Tibial artery (tissue), 4 donors: ENCODE measurements at places on chromosomes 5 and 9.
A peak's percentile ranks its signal among the peaks of the same experiment; 100 is the strongest.

DNA sequence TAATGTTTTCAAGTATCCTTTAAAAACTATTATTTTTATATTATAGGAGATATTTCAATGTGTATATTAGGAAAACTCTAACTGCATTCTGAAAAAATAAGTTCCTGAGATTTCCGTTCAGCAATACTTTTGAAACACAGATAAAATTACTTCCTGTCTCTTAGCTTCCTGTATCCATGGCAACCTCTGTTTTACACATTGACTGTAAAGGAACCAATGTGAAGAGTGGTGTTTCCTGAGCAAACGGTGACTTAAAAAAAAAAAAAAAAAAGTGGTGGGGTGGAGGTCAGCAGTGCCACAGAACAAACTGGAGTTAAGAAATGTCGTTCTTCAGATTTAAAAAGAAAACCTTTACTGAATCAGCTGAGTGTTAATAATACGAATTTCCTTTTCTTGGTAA lies at the start of gene LRRC70:
Gene LRRC70 (plus strand): TSS at position 280 of the 400 bp plus-strand sequence. CDS start 620 bp downstream, outside the sequence.
- no peak for DNase-seq
- no peaks in the 10 kb centered on the region for H3K4me1 ChIP-seq
- no peaks in the 10 kb centered on the region for H3K36me3 ChIP-seq
- no peak within 1 kb of the TSS for H3K4me3 ChIP-seq

- H3K27me3 ChIP-seq, result no peaks in the 10 kb centered on the region
- H3K27ac ChIP-seq, result no peak within 1 kb of the TSS
- no peak for DNase-seq
- no peaks in the 10 kb centered on the region for H3K36me3 ChIP-seq
- peaks cover 15% of the 10 kb centered on the region for H3K4me1 ChIP-seq
These were observed at the start of gene ANKRD34B for GRCh38 chr5:80569961-80570786. TSS of gene ANKRD34B (minus strand) at chr5:80570280. CDS start at chr5:80560019, 10,261 bp downstream.

GRCh38 chr5:150372639-150373038 lies 15.1 kb downstream of the TCOF1 start:
- H3K27ac ChIP-seq, result no peak overlapping the region
- peaks cover 84% of the 10 kb centered on the region for H3K36me3 ChIP-seq
- no peaks in the 10 kb centered on the region for H3K27me3 ChIP-seq
- H3K4me3 ChIP-seq, result no peak overlapping the region
- no peak for DNase-seq
- no peaks in the 10 kb centered on the region for H3K4me1 ChIP-seq

- no peaks in the 10 kb centered on the region for H3K27me3 ChIP-seq
- H3K27ac ChIP-seq, result no peak overlapping the region
- H3K4me3 ChIP-seq, result peak overlapping the region; percentile 43
- H3K4me1 ChIP-seq, result no peaks in the 10 kb centered on the region
- DNase-seq, result no peak
These were observed 11.7 kb upstream of the EXOSC2 start for GRCh38 chr9:130681769-130682420.

GRCh38 chr5:107671742-107672210 lies 1.0 kb upstream of the EFNA5 start:
- DNase-seq, result peak; percentile 22
- H3K27ac ChIP-seq, result peak overlapping the region; percentile 88
- no peaks in the 10 kb centered on the region for H3K36me3 ChIP-seq
- no peaks in the 10 kb centered on the region for H3K27me3 ChIP-seq
- H3K4me1 ChIP-seq, result peaks cover 14% of the 10 kb centered on the region

GRCh38 chr9:94819161-94819687 lies 92.7 kb downstream of the AOPEP start:
- H3K36me3 ChIP-seq, result no peaks in the 10 kb centered on the region
- DNase-seq, result no peak
- peak overlapping the region; percentile 55 for H3K27ac ChIP-seq
- H3K4me1 ChIP-seq, result peaks cover 18% of the 10 kb centered on the region
- no peak overlapping the region for H3K4me3 ChIP-seq

DNA sequence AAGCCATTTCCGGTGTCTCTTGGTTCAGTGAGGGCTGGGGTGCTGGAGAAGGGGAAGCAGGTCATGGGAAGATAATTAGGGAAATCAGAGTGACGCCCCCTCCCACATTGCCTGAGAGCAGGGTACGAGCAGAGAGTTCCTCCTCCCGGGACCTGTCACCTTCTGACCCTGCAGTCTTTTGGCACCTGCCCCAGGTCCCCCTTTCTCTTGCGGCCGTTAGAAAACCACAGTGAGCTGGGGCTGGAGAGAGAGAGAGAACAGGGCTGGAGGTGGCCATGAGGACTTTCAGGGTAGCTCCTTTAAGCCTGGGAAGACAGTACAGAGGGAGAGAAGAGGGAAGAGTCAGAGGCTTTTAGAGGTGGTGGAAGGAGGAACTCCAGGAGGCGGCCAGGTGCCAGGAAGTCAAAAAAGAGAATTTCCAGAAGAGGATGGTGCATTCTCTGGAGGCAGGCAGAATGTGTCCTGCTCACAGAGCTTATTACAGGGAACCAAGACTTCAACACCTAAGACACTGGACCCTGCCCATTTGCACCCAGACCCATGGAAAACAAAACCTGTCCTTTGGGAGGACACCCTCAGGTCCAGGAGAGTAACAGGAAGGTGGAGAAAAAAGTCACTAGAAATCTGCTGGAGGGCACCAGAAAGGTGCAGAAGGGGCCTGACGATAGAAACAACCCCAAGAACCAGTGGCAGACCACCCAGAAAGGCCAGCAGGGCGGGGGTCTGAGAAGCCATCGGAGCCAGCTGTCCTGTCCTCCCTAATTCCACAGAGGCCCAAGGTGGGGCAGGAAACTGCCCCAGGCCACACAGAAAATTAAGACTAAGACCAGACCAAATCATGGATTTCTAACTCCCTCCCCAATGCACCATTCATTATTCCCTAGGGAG lies 6.5 kb upstream of the ACSL6 start:
- H3K27me3 ChIP-seq, result peaks cover 28% of the 10 kb centered on the region
- no peak for DNase-seq
- no peaks in the 10 kb centered on the region for H3K36me3 ChIP-seq
- no peak overlapping the region for H3K4me3 ChIP-seq

GRCh38 chr5:139712412-139712811 lies 64.3 kb downstream of the CXXC5 start:
- peaks cover under 1% of the 10 kb centered on the region for H3K36me3 ChIP-seq
- H3K27ac ChIP-seq, result peak overlapping the region; percentile 75
- no peak overlapping the region for H3K4me3 ChIP-seq
- no peak for DNase-seq
- H3K27me3 ChIP-seq, result no peaks in the 10 kb centered on the region

DNA sequence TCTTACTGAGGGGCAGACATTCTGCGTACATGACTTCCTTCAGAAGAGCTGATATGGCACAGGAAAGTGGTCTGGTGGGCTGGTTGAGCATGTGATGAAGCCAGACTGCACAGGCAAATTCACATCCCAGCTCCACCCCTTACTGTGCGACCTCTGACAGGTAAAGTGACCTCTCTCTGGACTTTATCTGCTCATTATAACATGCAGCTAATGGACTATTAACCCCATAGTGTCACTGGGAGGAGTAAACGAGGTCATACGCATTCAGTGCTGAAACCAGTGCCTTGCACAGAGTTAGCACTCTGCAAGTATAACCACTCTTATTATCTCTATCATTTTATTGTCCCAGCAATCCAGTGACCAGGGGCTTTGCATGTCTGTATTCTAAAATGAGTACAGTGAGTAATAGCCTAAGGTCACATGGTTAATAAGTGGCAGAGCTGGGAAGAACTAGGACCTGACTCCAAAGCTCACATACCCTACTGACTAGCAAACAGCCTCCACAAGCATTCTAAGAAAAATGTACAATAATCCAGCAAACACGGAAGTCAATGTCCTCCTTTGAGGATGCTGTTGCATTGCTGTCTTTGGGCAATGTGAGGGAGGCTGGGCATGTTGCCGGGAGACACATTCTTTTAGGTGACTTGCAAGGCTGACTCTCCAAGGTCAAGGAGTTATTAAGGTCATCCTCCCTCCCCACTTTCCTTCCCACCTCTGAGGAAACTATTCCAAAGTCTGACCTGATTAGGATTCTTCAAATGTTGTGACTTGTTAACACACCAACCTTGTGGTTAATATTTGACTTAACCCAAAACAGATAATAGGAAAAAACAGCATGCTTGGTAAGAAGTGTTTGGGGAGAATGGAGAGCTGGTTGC lies 19.0 kb downstream of the GLRX start:
- no peak overlapping the region for H3K4me3 ChIP-seq
- peaks cover 8% of the 10 kb centered on the region for H3K4me1 ChIP-seq
- H3K27ac ChIP-seq, result no peak overlapping the region
- H3K27me3 ChIP-seq, result no peaks in the 10 kb centered on the region
- no peaks in the 10 kb centered on the region for H3K36me3 ChIP-seq
- no peak for DNase-seq

- H3K27me3 ChIP-seq, result no peaks in the 10 kb centered on the region
- no peak for DNase-seq
- H3K36me3 ChIP-seq, result no peaks in the 10 kb centered on the region
- peaks cover 3% of the 10 kb centered on the region for H3K4me1 ChIP-seq
- H3K4me3 ChIP-seq, result no peak overlapping the region
- no peak overlapping the region for H3K27ac ChIP-seq
These were observed 48.7 kb downstream of the ANKDD1B start for GRCh38 chr5:75659791-75660450.

DNA sequence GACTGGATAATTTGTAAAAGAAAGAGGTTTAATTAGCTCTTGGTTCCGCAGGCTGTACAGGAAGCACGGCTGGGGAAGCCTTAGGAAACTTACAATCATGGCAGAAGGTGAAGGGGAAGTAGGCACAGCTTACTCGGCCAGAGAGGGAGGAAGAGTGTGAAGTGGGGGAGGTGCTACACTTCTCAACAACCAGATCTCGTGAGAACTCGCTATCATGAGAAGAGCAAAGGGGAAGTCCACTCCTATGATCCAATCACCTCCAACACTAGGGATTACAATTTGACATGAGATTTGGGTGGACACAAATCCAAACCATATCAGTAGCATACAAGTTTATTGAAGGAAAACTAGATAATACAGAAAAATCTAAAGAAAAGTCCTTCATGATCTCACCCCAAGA lies 39.9 kb downstream of the NEURL1B start:
- H3K27ac ChIP-seq, result peak overlapping the region; percentile 13
- no peaks in the 10 kb centered on the region for H3K27me3 ChIP-seq
- no peak for DNase-seq
- no peaks in the 10 kb centered on the region for H3K4me1 ChIP-seq
- no peak overlapping the region for H3K4me3 ChIP-seq
- no peaks in the 10 kb centered on the region for H3K36me3 ChIP-seq

- no peak overlapping the region for H3K4me3 ChIP-seq
- no peaks in the 10 kb centered on the region for H3K36me3 ChIP-seq
- no peak overlapping the region for H3K27ac ChIP-seq
These were observed 243.3 kb downstream of the ACTL7B start for GRCh38 chr9:108612513-108612912.

DNA sequence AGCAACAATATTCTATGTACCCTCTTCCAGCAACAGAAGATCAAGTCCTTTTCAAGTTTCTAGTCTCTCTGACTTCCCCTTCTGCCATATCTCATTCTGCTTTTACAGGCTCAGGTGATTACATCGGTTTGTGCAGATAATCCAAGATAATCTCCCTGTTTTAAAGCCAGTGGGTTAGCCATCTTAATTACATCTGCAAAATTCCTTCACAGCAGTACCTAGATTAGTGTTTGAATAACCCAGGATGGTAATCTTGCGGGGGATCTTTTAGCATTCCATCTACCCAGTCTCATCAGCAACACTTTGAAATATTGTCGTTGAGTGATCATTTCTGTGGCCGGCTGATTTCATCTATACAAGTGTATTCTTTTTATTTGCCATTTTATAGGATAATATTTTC lies 130.2 kb downstream of the GHR start:
- no peak overlapping the region for H3K27ac ChIP-seq
- peaks cover 5% of the 10 kb centered on the region for H3K4me1 ChIP-seq
- no peaks in the 10 kb centered on the region for H3K27me3 ChIP-seq
- no peaks in the 10 kb centered on the region for H3K36me3 ChIP-seq
- no peak for DNase-seq

GRCh38 chr5:110823571-110823970 lies 84.8 kb downstream of the SLC25A46 start:
- DNase-seq, result no peak
- H3K4me1 ChIP-seq, result no peaks in the 10 kb centered on the region
- no peaks in the 10 kb centered on the region for H3K27me3 ChIP-seq
- no peaks in the 10 kb centered on the region for H3K36me3 ChIP-seq
- H3K27ac ChIP-seq, result no peak overlapping the region

GRCh38 chr9:20407013-20407412 lies 215.3 kb downstream of the MLLT3 start:
- H3K27ac ChIP-seq, result no peak overlapping the region
- no peak for DNase-seq
- H3K4me3 ChIP-seq, result no peak overlapping the region
- H3K4me1 ChIP-seq, result no peaks in the 10 kb centered on the region

GRCh38 chr5:118597543-118597942 lies 390.8 kb downstream of the DTWD2 start:
- no peak overlapping the region for H3K4me3 ChIP-seq
- no peak overlapping the region for H3K27ac ChIP-seq
- no peaks in the 10 kb centered on the region for H3K4me1 ChIP-seq
- DNase-seq, result no peak
- no peaks in the 10 kb centered on the region for H3K36me3 ChIP-seq

DNA sequence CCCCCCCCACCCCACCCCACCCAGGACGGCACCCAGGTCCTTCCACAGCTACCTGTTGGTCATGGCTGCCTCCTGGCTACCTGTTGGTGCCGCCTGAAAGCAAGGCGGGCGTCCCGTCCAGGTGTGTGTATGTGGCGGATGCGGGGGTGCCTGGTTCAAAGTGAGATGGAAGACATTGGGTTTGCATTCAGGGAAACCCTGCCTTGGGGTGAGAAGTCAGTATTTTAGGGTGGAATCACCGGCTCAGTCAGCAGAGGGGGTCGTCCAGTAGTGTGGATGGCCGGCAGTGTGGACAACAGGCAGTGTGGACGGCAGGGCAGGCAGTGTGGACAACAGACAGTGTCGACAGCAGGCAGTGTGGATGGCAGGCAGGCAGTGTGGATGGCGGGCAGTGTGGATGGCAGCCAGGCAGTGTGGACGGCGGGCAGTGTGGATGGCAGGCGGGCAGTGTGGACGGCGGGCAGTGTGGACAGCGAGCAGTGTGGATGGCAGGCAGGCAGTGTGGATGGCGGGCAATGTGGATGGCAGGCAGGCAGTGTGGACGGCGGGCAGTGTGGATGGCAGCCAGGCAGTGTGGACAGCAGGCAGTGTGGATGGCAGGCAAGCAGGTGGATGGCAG lies 28.0 kb downstream of the NKD2 start:
- no peak overlapping the region for H3K27ac ChIP-seq
- no peaks in the 10 kb centered on the region for H3K36me3 ChIP-seq
- no peaks in the 10 kb centered on the region for H3K4me1 ChIP-seq
- peaks cover 23% of the 10 kb centered on the region for H3K27me3 ChIP-seq

GRCh38 chr9:22208846-22209585 lies 199.9 kb upstream of the CDKN2B start:
- no peaks in the 10 kb centered on the region for H3K27me3 ChIP-seq
- H3K4me1 ChIP-seq, result no peaks in the 10 kb centered on the region
- H3K4me3 ChIP-seq, result no peak overlapping the region
- DNase-seq, result no peak

GRCh38 chr9:79256691-79257213 lies 315.0 kb upstream of the TLE4 start:
- no peak overlapping the region for H3K4me3 ChIP-seq
- H3K27ac ChIP-seq, result no peak overlapping the region
- no peaks in the 10 kb centered on the region for H3K36me3 ChIP-seq
